ENCODE measurements at places on chromosomes 2 and 18. TPM values are rescaled to one million over a fixed set of nuclear protein-coding genes. Genes with fewer than 3 reads are reported as not detected.

DNA sequence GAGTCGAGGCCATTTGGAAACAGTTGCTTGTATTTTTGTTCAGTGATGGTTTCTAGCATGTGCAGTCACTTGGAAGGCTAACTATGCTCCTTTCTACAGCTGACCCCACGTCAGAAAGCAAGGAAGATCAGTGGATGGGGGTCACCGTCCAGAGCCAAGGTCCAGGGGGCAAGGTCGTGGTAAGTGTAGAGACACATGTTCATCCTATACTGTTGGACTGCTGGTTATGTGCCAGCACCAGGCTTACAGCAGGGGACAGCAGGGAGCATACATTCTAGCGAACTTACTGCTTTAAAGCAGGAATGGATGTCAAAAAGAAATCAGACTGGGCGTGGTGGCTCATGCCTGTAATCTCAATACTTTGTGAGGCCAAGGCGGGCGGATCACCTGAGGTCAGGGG, 40.0 kb downstream of the ITGA6 start:
- H3K27ac ChIP-seq = peak overlapping the region; percentile 3
- H3K36me3 ChIP-seq = peaks cover 49% of the 10 kb centered on the region
- no peaks in the 10 kb centered on the region for H3K27me3 ChIP-seq
- peaks cover 58% of the 10 kb centered on the region for H3K4me1 ChIP-seq
- no peak overlapping the region for H3K4me3 ChIP-seq
- DNase-seq = no peak

GRCh38 chr18:4573735-4574134, 118.6 kb upstream of the DLGAP1 start:
- no peak for DNase-seq
- no peaks in the 10 kb centered on the region for H3K27me3 ChIP-seq
- no peaks in the 10 kb centered on the region for H3K4me1 ChIP-seq
- H3K27ac ChIP-seq = no peak overlapping the region

- no peak for DNase-seq
- H3K27ac ChIP-seq = no peak overlapping the region
- H3K27me3 ChIP-seq = no peaks in the 10 kb centered on the region
- H3K4me3 ChIP-seq = no peak overlapping the region
- H3K4me1 ChIP-seq = no peaks in the 10 kb centered on the region
- no peaks in the 10 kb centered on the region for H3K36me3 ChIP-seq
Measured at GRCh38 chr18:32618546-32618945, 147.9 kb upstream of the GAREM1 start.

DNA sequence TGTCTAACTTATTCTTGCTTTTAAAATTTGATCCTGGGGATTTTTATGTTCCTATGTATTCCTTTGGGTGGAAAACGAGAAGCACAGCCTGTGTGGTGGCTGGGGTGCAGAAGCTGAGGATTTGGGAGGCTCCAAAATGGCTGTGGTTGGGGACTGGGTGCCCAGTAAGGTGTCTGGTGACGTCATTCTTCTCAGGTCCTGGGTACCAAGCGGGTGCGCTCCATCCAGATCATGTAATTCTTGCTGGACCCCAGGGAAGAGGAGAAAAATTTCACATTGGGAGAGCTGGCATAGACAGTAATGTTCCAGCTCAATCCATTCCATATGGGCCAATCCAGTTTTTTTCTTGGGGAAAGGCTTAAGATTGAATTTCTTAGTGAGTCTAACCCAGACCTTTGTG, 61.1 kb upstream of the THOC1 start:
- no peak overlapping the region for H3K27ac ChIP-seq
- H3K27me3 ChIP-seq = no peaks in the 10 kb centered on the region
- no peak overlapping the region for H3K4me3 ChIP-seq
- no peaks in the 10 kb centered on the region for H3K4me1 ChIP-seq

DNA sequence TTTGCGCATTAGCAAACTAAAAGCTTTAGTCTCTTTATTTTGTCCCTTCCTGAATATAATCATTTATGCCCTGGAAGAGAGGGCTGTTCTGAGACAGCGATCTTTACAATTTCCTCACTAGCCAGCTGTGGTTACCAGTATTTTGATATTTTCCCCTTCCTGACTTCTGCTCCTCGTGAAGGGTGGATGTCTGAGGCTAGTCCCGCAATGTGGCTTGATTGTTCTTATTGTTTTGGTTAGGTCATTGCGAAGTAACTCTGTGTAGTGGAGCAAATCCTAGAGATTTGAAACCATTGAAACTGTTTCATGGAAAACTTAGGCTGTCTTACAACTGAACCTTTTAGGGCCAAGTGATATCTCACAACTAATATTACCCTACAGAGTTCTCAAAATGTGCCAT, 2.4 kb downstream of the MRPL33 start:
- H3K36me3 ChIP-seq = peaks cover 40% of the 10 kb centered on the region
- peaks cover 4% of the 10 kb centered on the region for H3K27me3 ChIP-seq
- H3K4me1 ChIP-seq = peaks cover 46% of the 10 kb centered on the region
- H3K27ac ChIP-seq = no peak overlapping the region

GRCh38 chr2:63581298-63581961, 6.8 kb downstream of the WDPCP start:
- H3K4me3 ChIP-seq = no peak overlapping the region
- no peak for DNase-seq
- H3K36me3 ChIP-seq = no peaks in the 10 kb centered on the region
- H3K27me3 ChIP-seq = no peaks in the 10 kb centered on the region
- peaks cover 9% of the 10 kb centered on the region for H3K4me1 ChIP-seq

AP1S3 gene
- 7.5 TPM for total RNA-seq

Data from activated CD4-positive, alpha-beta T cell treated with anti-CD3 and anti-CD28 coated beads, Interleukin-2, amount 10 ng/mL, durations not matched to agents 7 days and 5 days (primary cell).